ENCODE measurements at places on chromosomes 16 and 17.

- no peak for DNase-seq
Observed at GRCh38 chr17:68908045-68908444, 47.1 kb downstream of the ABCA8 start.

DNA sequence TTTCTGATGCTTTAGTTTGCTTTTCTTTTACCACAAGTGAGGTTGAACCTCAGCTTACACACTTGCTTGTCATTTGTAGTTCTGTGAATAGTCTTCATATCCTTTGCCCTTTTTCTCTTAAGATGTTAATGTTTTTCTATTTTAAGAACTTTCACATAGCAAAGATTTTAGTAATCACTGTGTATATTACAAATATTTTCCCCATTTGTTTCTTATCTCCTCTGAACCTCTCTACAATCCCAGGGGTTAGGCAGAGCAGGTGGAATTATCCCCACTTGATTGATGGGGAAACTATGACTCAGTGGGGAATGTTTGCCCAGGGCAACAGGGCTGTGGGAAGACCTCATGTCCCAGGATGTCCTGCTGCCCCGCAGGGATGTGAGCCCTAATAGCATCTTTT, 11.7 kb upstream of the MYH3 start:
- no peak for DNase-seq

- peak; percentile 15 for DNase-seq
Observed at GRCh38 chr17:36592316-36592715, 637 bp downstream of the DHRS11 start.

DNA sequence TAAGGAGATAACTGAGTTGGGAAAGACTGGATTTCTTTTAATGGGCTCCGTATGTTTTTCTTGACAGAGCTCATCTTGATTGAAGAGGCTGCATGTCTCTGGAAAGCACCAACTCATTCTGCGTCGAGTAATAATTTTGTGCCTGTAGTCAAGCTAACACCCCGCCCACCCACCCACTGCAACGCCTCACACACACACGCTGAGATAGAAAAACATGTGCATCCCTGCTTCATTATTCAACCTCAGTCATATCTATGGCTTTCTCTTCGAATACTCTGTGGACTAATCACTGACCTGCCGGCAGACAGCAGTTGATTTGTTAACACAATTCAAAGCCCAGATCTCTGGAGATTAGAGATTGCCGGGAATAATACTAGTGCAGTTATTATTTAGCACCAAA, 220.2 kb upstream of the TOM1L1 start:
- no peak for DNase-seq

DNA sequence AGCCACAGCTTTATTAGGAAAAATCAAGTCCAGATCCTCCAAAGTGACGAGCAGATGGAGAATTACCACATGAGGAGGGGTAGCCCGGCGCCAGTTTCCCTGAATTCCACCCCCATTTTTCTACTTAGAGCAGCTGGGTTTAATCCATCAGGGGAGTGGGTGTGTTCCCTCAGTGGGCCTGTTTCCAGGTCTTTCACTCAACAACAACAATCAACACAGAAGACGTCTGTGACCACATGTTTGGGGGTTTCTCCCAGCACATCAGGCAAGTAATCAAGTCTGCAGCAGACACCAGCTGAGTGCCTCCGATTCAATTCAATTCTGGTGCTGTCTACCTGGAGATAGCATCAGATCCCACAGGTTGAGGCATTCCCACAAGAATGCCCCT, 6.8 kb downstream of the SLC6A2 start:
- DNase-seq: no peak

Data from activated CD4-positive, alpha-beta memory T cell treated with anti-CD3 and anti-CD28 coated beads for 36 hours (primary cell).